Frontal cortex (tissue), 4 donors: ENCODE measurements at places on chromosomes 6 and 20. TPM values are rescaled to one million over a fixed set of nuclear protein-coding genes. Genes with fewer than 3 reads are reported as not detected.

PRKN gene
- 6.1 TPM for total RNA-seq

SSTR4 gene
- total RNA-seq: 0.41 TPM

HCK gene
- 2.9 TPM for total RNA-seq

TREM2 gene
- 4.9 TPM for total RNA-seq

GRCh38 chr6:7304821-7305220 is 8.2 kb downstream of the SSR1 start:
- no peak for DNase-seq

- DNase-seq: no peak
Observed at GRCh38 chr6:104201557-104201956, 658.2 kb downstream of the HACE1 start.

- DNase-seq: no peak
Observed at GRCh38 chr6:55495277-55495676, 83.7 kb downstream of the HMGCLL1 start.

- DNase-seq: no peak
Observed at GRCh38 chr20:3430376-3431069, 23.1 kb upstream of the DNAAF9 start.

- no peak for DNase-seq
Observed at GRCh38 chr20:53642196-53643030, 48.8 kb upstream of the ZNF217 start.

GRCh38 chr6:66662196-66662595 is 955.2 kb upstream of the EYS start:
- DNase-seq: no peak

- no peak for DNase-seq
Observed at GRCh38 chr6:152271776-152272464, 365.2 kb downstream of the SYNE1 start.

DNA sequence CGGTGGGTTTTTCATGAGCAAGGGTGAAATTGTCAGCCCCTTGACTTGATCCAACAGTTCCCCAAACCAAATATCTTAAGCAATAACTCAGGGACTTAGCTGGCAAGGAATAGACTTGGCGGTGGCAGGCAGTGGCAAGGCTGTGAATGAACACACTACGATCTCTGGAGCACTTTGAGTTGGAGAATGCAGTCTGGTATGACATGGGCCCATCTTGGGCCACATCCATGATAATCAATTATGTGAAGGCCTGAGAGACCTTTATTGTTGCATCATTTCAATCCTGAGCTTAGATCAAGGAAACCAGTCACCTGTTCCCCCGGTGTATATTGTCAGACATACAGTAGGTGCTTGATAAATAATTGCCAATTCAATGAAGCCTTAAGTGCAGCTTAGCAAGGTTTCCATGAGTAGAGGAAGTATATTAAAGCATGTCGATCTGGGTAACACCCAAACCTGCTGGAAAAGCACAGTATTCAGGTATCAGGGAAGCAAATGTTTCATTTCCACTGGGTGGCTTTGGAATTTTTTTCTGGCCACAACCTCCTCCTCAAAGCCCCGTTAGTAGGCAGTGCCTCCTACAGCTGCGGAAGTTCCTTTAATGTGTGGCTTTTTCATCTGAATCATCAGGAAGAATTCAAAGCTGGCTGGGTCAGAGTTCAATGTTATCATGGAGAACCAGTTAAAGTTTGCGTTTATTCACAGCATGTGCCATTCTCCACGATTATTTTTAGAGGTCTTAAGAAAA is 10.2 kb downstream of the CASS4 start:
- no peak for DNase-seq

- no peak for DNase-seq
Observed at GRCh38 chr6:18302561-18303439, 38.5 kb upstream of the DEK start.

GRCh38 chr6:159788276-159788675 is 1.1 kb downstream of the TCP1 start:
- no peak for DNase-seq

DNA sequence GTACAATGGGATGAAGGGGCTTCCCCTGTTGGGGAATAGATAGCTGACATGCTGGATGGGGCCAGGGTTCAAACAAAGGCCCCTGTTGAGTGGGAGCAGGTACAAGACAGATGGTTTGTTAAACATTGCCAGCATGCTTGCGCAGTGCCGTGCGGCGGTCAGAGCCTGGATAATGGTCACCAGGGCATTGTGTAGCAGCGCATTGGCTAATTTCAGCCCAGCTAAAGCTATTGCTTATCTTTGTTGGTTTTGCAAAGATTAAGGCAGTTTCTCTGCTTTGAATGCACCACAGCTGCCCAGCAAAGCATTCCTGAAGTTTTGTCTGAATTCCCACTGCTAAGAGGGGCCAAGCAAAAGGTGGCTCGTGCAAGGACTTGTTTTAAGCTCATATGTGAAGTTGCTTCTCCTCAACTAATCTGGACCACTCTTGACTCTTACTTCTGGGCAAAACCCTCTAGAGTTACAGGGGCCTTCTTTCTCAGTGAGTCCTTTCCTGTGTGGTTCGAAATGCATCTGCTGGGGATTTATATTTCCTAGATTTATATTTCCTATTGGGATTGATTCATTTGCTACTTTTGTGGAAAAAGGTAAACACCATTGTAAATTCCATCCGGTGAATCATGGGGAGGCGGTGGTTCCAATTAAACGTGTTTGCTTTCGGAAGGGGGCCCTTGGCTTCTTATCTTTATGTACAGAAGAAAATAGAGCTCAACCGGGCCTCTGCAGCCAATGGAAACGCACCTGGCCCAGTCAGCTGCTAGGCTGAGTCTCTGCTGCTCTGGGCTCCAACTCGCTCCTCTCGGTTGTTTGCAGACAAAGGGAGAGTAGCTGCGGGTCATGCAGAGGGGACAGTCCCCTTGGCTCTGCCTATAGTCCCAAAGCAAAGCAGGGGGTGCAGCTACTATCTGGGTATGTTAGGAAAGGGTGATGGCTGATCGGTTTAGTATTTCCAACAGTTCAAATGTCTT is 72.1 kb downstream of the FOXA2 start:
- no peak for DNase-seq

- DNase-seq: no peak
Observed at GRCh38 chr6:7809346-7809745, 83.4 kb downstream of the BMP6 start.

DNA sequence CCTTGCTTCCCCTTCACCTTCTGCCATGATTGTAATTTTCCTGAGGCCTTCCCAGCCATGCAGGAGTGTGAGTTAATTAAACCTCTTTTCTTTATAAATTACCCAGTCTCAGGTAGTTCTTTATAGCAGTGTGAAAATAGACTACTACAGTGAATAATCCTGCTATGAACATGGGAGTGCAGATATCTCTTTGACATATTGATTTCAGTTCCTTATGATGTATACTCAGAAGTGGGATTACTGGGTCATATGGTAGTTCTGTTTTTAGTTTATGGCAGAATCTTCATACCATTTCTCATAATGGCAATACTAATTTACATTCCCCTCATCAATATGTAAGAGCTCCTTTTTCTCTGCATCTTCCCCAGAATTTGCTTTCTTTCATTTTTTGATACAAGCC is 26.0 kb downstream of the PACRG start:
- no peak for DNase-seq

DNA sequence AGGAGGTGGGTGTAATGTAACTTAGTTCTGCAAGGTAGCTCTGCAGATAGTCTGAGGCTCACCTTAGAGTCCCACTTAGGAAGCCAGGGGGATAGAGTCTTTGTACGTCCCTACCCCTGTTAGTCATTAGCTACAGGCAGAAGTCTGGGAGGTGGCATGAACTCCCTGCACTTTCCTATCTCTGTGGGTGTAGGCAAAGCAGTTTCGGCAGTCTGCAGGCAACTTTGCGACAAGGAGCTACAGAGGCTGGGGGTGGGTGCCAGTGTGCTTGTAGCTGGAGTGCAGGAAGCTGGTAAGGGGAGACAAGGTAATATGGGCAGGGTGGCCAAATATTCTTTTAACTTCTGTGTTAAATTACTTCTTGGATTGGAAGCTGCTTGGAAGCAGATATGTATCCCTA is 45.7 kb downstream of the NKAIN2 start:
- DNase-seq: no peak

DNA sequence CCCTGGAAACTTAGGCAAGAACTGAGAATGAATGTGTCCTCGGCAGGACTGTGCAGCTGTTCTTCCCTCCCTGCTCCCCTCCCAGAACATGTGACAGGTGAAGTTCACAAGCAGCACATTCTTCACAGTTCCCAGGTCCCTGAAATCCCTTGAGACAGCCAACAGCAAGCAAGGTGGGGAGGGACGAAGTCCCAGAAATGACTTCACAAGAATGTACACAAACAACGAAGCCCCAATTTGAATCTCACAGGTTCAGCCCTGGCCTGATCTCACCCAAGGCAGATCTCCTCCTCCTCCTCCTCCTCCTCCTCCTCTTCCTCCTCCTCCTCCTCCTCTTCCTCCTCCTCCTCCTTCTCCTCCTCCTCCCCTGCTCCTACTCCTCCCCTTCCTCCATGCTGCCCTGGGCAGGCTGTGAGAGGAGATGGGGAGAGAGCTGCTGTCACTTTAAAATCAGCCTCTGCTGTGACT is 32.4 kb downstream of the WRNIP1 start:
- DNase-seq: no peak

DNA sequence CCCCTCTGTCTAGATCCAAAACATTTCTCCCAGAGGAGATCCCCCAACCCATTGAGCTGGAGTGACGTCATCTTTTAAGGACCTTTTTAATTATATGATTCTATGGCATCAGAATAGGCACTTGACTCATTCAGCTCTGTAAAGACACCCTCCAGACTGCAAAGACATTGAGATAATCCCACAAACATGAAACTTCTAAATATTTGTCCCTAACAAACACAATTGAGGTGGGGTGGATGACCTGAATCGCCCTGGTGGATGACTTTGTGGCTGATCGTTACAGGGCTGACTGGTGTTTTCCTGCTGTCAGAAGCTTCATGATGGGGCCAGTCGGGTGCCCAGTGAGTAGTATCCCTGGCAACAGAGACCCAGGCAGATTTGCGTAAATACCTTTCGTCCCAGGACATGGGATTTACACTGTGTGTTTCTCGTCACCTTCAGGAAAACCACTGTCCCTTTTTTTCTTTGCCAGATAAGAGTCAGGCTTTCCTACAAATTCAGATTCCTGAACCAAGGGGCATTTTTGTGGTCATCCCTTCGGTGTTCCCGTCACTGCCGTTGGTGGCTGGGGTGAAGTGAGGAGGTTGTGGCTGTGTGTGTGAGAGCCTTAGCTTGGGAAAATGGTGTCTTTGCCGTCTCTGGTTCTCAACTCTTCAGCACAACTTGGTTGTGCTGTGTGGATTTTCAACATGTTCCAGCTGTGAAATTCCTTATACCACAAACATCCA is 5.3 kb upstream of the PCK1 start:
- DNase-seq: no peak

DNA sequence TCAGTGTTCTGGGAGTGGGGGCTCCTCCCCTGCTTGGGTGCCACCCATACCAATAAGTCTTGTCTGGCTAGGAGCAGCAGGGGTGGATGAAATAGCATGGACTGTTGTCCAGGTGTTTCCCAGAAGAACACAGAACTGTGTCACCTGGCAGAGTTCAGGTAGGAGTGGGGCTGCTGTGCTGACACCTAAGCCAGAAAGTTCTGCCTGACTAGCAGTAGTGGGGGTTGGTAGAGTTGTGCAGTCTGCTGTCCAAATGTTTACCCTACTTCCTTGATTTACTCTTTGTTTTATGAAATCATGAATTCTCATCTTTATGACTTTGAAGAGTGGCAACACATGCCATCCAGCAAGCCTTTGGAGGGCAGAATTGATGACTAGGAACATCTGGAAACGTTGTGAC is 27.3 kb upstream of the SLC35B3 start:
- DNase-seq: no peak

DNA sequence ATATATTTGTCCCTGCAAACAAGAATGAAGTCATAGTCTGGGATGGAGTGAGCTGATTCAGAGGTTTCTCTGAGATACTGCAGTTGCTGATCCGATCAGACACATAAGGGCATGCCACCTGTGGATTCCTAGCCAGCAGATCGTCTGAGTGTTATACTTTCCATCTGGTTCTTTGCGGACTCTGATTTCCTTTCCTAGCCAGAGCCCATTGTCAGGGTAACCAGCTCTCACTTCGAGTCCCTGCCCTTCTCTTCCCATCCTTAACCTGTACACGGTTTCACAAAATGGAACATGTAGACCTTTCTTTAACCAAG is 100.9 kb downstream of the TMEM200A start:
- DNase-seq: no peak

GRCh38 chr6:112040956-112041355 is 12.9 kb upstream of the CCN6 start:
- no peak for DNase-seq

DNA sequence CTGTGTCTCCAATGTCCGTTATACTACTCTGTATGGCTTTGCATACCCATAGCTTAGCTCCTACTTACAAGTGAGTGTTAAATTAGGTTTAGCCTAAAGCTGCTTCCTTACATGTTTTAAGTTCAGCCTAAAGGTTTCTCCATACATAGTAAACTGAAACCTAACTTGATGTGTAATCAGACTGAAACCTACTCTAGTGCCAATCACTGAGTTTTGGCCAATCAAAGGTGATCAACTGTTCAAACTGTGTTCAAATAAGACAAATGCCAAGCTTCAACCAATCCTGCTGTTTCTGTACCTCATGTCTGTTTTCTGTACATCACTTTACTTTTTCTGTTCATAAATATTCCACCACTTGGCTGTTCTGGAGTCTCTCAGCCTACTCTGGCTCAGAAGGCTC is 20.0 kb downstream of the HLA-DOA start:
- DNase-seq: no peak
